Lung (tissue), 17 donors: ENCODE measurements at places on chromosomes 6 and 20.
A peak's percentile ranks its signal among the peaks of the same experiment; 100 is the strongest.

GRCh38 chr6:35151466-35151865 lies 10.3 kb upstream of the TCP11 start:
- DNase-seq, result no peak

GRCh38 chr6:125511809-125512396 lies 210.1 kb upstream of the HDDC2 start:
- no peak for DNase-seq

DNA sequence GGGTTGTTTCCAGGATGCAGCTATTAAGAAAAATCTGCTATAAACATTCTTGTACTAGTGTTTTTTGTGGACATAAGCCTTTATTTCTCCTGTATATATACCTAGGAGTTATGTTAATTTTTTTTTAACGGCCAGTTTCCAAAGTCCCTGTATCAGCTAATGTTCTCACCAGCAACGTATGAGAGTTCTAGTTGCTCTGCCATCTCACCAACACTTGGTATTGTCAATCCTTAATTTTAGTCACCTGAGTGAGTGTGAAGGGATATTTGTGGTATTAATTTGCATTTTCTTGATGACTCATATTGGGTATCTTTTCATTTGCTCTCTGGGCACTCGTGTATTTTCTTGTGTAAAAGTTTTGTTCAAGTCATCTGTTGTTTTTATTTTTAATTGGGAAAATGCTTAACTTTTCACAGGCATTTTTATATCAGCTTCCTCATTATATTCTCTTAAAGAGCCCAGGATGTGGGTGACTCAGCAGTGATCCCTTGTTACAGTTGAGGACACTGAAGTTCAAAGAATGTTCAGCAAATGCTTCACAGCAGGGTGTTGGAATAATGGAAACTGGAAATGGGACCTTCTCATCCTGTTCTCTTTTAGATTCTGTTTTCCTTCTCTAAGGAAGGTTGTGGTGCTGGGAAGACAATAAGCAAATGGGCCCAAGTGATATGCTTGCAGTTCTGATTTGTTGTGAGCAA lies 211.7 kb upstream of the PRND start:
- no peak for DNase-seq

DNA sequence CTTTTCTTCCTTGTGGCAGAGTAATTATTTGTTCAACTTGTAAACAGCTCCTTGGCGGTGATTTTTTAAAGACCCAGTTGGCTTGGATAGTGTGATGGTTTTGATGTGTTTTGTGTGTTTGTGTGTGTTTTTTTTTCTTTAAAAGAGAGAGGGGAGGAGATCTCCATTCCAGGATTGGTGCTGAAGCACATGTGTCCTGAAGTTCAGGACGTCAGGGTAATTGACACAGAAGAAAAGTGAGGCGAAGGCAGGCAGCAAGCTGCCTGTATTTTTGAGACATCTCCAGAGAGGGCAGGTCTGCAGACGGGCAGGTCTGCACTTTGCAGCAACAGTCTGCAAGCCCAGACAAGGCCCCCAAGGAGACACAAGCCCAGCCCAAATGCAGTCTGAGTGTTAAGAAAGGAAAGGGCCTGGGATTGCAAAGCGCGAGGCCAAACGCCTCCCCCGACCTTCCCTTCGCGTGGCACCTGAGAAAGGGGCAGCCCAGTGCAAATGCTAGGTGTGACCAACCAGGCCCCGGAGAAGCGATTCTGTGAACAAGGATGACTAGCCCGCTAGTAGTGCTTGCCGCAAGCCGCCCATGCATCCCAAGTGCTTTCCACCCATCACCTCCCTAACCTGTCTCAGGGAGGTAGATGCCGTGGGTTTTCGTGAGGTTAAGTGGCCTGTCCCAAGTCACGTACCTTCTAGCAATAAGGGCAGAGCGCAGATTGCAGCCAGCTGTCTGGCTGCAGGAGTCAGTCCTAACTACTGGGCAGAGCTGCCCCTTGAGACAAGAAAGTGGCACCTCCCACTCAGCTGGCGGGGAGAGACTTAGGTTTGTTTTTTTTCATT lies 230.5 kb downstream of the ZMYND8 start:
- no peak for DNase-seq

- DNase-seq, result no peak
These were observed 32.2 kb downstream of the CSE1L start for GRCh38 chr20:49078310-49078709.

GRCh38 chr6:160365117-160365516 lies 16.9 kb downstream of the SLC22A3 start:
- DNase-seq, result no peak

DNA sequence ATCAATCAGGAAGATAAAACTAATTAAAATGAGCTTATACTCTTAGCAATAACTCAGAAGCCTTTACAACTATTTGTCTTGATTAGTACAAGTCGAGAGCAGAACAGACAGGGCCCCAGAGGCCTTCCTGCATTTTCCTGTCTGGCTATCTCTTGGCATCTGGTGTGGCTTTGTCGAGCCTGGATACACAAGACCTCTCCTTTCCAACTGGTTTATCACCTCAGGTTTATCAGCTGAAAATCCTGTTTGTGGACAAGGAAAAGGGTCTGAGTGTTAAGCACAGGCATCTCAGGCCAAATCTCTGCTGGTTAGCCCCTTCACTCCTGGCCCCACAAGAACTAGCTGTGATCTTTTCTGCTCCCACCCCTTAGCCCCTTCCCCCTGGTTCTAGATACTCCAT lies 32.6 kb downstream of the BAK1 start:
- DNase-seq, result no peak

- DNase-seq, result peak; percentile 72
These were observed 34.9 kb downstream of the RNF24 start for GRCh38 chr20:3980260-3981131.

DNA sequence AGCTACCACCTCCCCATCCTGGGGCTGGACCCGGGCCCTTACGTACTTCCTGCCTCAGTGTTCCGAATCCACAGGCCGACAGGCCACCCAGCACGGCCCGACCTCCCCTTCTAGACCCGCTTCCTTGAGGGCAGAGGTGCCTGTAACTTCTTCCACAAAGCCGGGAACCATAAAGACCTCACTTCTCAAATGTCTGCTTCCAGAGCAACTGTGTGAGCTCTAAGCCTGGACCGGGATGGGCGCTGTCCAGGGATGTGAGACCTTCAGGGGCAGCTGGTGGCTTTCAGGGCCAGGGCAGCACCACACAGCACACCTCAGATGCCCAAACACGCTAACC lies 9.3 kb downstream of the SLC2A4RG start:
- DNase-seq, result no peak

- peak; percentile 37 for DNase-seq
These were observed 6.0 kb downstream of the LAMA5 start for GRCh38 chr20:62360854-62361798.

DNA sequence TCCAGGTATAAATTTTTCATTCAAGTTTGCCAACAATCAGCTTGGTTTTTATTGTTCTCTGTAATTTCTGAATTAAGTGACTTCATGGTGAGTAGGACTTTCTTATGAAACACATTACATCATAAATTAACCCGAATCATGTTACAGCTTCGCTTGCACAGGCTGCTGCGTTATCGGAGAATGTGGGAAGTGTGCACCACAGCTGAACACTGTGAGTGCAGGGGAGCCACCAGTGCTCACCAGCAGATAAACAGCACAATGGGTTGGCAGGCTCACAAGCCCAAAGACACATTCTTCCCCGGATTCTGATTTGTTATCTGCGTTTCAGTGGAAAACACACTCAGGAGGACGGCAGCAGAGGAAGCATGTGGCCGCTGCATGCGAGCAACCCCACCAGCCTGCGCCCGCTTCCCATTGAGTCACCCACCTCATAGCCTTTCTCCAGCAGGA lies 121.1 kb downstream of the GMDS start:
- no peak for DNase-seq

DNA sequence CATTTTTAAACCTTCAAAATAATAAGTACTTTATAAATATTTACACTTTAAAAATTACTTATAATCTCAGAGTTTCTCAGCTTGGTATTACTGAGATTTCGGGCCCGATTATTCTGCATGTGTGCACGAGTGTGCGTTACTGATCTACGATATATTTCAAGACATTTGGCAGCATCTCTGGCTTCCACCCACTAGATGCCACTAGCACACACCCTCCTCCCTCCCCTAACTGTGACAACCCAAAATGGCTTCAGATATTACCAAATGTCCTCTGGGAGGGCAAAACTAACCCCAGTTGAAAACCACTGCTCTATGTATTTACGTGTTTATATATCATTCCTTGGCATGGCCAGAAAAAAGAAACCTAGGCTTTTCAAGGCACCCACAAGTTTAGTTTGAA lies 95.9 kb downstream of the FYN start:
- DNase-seq, result no peak

DNA sequence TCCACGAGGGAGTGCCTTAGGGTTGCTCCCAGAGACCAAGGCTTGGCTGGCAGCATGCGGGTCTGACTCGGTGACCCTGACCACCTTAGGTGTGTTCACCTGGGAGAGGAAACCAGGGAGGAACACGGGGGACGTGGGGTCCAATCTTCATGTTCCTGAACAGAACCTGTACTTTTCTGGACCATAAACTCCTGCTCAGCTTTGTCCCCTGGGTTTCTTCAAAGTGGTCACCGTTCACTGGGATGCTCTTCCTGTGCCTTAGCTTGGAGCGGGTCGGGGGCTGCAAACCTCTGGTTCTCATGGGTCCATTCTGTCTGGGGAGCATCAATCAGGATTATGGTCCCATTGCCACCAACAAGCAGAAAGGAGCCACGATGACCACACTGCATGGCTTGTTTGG lies 333.5 kb downstream of the QKI start:
- no peak for DNase-seq

GRCh38 chr20:11880680-11881079 lies 37.0 kb upstream of the BTBD3 start:
- DNase-seq, result no peak

DNA sequence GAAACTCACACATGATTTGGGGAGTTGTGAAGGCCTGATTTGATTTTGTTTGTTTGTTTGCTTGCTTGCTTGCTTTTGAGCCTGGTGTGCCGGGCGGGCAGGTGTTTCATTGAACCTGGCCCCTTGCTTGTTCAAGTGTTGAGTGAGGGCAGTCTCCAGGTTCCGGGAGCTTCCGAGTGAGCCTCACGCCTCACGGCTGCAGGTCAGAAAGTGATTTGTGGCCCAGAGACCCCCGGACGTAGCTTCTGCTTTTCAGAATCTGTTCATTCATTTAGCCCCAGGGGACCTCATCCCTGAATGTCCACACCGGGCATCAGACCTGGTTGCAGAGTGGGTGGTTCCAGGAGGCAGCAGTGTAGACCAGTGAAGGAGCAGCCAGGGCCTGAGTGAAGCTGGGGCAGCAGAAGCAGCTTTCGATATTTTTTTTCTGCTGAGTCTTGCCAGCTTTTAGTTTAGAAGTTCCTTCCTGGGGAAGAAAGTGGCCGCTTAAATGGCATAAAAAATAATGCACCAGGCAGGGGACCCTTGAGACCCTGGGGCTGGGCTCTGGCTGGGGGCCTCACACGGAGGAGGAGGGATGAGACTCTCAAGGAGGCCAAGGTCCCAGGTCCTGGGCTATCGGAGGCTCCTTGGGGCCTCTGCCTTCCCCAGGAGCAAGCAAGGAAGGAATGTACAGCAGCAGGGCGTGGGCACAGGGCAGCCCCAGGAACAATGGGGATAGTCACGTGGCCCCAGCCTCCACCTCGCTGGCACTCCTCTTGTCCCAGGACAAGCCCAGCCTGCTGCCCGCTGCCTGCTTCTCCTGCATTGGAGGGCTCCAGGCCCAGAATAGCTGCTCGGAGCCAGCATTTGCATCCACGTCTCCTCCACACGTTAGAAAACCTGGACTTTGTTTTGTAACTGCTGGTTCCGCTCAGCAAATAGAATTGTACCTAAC lies 89.2 kb upstream of the BHLHE23 start:
- peak; percentile 8 for DNase-seq

GRCh38 chr6:42316981-42317380 lies 99.3 kb upstream of the MRPS10 start:
- DNase-seq, result no peak

DNA sequence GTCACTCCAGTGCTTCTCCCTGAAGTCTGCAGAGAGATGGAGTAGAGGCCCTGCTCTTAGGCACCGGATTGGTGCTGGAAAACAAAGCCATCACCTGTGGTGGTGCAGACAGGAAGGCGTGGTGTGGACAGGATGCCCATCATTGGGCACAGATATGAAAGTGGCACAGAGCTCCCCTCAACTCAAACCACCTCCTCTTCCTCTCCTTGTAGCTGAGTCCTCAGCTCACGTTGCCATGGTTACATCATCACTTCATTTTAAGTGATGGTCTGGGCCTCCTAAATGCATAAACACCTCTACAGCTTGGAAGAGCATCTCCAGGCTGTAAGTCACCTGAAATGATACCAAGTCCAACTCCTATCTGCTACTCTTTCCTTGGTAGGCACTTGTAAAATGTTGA lies 8.0 kb upstream of the RTF2 start:
- DNase-seq, result no peak

GRCh38 chr20:2084703-2085102 lies 16.9 kb upstream of the STK35 start:
- no peak for DNase-seq

DNA sequence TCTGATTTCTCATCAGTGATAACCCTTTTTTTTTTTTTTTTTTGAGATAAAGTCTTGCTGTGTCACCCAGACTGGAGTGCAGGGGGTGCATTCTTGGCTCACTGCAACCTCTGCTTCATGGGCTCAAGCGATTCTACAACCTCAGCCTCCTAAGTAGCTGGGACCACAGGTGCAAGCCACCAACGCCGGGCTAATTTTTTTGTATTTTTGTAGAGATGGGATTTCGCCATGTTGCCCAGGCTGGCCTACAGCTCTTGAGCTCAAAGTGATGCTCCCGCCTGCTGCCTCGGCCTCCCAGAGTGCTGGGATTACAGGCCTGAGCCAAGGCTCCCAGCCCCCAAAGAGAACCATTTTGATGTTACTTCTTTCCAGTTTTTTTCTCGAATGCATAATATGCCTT lies 2.2 kb downstream of the FABP7 start:
- DNase-seq, result no peak

DNA sequence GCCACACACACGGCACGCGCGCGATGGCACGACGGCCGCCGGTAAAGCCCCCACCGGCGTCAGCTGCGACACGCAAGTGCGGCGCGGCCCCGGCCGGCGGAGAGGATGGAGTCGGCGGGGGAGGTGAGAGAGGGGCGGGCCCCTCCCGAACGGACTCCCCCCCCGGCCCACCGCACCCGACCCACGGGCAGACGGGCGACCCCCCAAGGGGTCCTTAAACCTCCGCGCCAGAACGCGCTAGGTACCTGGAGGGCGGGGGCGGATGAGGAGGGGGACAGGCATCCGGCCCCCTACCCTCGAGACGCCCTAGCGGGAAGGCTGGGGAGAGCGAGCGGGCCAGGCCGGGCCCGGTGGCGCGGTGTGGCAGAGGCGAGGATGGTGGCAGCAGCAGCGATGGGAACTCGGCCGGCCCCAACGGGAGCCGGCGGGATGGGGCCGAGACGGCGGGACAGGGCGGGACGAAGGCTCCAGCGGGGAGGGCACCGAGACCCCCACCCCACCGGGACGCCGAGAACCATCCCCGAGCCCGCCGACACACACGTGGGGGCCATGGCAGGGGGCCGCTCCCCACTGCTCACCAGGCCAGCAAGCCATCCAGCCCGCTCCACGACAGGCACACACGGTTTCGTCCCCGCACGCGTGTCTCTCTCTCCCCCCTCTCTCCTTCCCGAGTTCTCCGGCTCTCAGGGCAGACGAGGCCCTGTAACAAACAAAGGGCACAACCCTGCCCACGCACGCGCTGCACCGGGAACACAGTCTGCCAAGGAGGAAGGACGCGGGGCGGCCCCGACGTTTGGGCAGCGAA lies 1515.4 kb upstream of the DEFB115 start:
- DNase-seq, result no peak

GRCh38 chr6:89828988-89829471 lies 650 bp upstream of the CASP8AP2 start:
- DNase-seq, result no peak

GRCh38 chr20:14916360-14916920 lies 579.0 kb upstream of the FLRT3 start:
- no peak for DNase-seq
